ENCODE measurements at places on chromosomes 11 and 22. TPM values are rescaled to one million over a fixed set of nuclear protein-coding genes. Genes with fewer than 3 reads are reported as not detected.

The DNAJB7 gene
- not detected for total RNA-seq

The RNF121 gene
- 30.0 TPM for total RNA-seq

The DEUP1 gene
- not detected for total RNA-seq

The MRGPRX2 gene
- total RNA-seq = not detected

The CRYBB2 gene
- total RNA-seq = not detected

The TMEM86A gene
- 42.9 TPM for total RNA-seq

The C11orf65 gene
- total RNA-seq = 3.1 TPM

The OR4B1 gene
- not detected for total RNA-seq

The SCUBE1 gene
- total RNA-seq = 0.76 TPM
